ENCODE measurements at places on chromosomes 13 and 19.
A peak's percentile ranks its signal among the peaks of the same experiment; 100 is the strongest.

DNA sequence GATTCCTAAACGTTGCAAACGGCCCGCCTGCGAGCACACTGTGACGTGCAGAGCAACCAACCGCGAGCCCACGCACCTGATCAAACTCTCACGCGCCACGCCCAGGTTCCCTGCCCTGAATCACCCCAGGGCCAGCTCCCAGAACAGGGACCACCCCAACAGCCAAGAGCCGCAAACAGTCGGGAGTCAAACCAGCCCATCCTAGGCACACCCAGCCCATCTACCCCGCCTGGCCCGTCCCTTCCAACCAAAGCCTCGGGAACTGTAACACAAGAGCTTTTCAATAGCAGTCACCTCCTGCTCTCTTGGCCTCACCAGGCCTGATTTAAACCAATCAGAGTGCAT, 8.9 kb downstream of the PIP5K1C start:
- no peak for DNase-seq

GRCh38 chr13:30376426-30377311, 45.6 kb upstream of the UBE2L5 start:
- DNase-seq = no peak

DNA sequence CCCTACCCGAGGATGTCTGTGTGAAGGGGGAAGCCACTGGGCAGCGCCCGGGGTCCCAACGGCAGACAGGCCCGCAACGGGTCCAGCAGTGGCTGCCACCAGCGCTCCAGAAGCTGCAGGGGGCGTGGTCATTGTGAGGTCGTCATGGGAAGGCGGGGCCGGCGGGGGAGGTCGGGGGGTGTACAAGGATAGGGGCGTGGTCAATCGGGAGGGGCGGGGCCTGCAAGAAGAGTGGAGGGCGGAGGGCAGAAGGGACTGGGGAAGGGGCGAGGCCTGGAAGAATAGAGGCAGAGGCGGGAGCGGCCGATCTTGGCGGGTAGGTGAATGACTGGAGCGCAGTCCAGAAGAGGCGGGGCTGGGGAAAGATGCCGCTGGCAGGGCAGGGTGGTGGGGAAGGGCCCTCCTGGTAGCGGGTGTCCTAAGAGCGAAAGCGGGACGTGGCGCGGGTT, 4.4 kb downstream of the FUZ start:
- DNase-seq = peak; percentile 88

DNA sequence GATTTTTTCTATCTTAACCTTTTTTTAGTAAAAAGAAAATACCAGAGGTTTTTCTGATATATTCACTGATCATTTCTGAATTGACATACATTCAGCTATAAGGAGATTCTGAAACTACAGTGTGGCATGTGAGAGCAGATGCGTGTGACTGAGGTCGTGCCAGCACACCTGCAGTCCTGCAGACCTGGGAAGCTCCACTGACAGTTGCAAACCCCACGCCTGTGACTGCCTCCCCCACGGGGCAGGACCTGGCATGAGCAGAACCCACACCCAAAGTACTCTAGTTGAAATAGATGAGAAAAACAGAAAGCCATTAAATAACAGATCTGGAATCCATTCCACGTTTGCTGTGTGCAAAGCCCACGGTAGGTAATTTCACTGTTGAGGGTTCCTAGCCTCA, 80.7 kb downstream of the TEX29 start:
- DNase-seq = no peak

- peak; percentile 82 for DNase-seq
Measured at GRCh38 chr13:110442930-110443621, 118.4 kb downstream of the RAB20 start.

GRCh38 chr13:21355304-21355703, 103.8 kb downstream of the ZDHHC20 start:
- DNase-seq = no peak

DNA sequence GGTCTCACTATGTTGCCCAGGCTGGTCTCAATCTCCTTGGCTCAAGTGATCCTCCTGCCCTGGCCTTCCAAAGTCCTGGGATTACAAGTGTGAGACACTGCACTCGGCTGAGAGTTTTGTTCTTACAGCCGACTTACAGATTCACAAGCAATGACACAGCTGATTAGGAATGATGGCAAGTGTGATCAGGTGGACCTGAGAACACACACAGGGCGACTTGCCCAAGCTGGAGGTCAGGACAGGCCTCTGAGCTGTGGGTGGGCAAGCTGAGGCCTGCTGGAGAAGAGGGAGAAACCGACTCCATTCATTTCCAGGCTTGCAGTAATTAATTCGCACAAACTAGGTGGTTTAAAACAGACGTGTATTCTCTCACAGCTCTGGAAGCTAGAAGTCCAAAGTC, 8.1 kb upstream of the ATG4D start:
- DNase-seq = no peak

- no peak for DNase-seq
Measured at GRCh38 chr13:23319883-23320224, 113.6 kb downstream of the SACS start.

DNA sequence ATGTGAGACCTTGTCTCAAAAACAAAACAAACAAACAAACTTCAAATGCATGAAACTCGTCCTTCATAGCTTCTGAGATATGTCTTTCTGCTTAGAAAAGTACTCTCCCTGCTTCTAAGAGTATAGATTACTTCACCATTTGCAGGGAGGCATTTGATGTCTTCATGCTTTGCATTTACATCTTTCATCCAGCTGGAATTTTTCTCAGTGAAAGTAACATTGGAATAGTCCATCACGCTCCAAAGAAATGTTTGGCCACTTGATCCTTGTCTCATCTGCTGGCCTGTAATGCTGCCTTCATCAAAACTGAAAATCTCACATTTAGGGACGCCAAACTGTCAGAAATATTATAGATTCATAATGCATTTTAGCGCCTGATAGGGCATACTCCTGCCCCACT, 19.2 kb downstream of the PNMA8A start:
- no peak for DNase-seq

GRCh38 chr13:29909081-29909730, 58.8 kb upstream of the UBL3 start:
- no peak for DNase-seq

- DNase-seq = peak; percentile 60
Measured at GRCh38 chr19:4557971-4558941, 1.2 kb downstream of the SEMA6B start.

DNA sequence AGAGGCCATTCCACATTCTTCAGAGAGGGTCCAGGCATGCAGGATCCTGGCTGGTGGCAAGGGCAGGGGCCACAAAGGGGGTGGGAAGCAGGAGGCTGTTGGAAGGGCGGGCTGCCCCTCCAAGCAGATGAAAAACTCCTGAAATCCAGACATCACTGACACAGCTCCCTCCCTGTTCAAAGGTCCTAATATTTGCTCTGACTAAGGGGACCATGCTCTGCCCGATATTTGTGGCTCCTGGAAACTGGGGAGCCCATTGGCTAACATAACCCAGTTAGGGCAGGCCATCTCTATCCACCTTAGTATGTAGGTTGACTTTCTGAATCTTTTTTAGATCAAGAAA, 3.3 kb upstream of the CDX2 start:
- no peak for DNase-seq

DNA sequence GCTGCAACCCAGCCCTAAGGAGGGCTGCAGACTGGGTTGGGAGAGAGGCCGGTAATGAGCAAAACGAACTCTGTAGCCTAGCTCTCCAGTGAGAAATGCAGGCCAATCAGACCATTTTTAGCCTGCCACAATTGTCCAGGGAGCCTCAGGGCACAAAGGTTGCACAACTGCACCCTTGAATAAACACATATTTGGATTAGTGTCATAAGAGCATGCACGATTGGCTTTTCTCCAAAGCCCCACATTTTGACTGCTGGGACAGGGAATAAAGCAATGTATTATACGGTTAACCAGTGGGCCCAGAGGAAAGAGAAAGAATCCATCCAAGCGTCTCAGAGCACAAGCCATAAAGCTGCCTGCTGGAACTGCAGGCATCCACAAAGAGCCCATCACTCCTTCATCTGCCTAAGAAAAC, 729.4 kb upstream of the SGCG start:
- DNase-seq = no peak

GRCh38 chr13:92260363-92260762, 861.9 kb downstream of the GPC5 start:
- DNase-seq = no peak

- no peak for DNase-seq
Measured at GRCh38 chr13:44219577-44220548, 153.8 kb upstream of the SERP2 start.

GRCh38 chr19:47209319-47210179, 21.4 kb downstream of the BBC3 start:
- DNase-seq = no peak

- DNase-seq = no peak
Measured at GRCh38 chr19:34323433-34324204, 41.4 kb upstream of the GPI start.

DNA sequence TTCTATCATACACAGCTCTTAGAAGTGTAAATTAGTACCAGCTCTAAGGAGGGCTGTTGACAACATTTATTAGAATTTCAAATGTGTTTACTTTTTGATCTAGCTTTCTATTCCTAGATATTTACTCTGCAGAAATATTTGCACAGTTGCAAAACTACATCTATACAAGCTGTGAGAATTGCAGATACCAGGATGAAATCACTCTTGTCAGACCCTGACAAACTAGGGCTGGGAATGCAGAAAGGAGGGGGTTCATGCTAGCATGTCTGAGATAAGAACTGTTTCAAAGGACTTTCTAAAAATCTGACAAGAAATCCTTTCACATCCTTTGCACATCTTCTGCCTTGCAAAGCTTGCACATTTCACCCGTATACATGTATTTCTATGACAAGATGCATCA, 11.8 kb upstream of the PABPC3 start:
- no peak for DNase-seq

DNA sequence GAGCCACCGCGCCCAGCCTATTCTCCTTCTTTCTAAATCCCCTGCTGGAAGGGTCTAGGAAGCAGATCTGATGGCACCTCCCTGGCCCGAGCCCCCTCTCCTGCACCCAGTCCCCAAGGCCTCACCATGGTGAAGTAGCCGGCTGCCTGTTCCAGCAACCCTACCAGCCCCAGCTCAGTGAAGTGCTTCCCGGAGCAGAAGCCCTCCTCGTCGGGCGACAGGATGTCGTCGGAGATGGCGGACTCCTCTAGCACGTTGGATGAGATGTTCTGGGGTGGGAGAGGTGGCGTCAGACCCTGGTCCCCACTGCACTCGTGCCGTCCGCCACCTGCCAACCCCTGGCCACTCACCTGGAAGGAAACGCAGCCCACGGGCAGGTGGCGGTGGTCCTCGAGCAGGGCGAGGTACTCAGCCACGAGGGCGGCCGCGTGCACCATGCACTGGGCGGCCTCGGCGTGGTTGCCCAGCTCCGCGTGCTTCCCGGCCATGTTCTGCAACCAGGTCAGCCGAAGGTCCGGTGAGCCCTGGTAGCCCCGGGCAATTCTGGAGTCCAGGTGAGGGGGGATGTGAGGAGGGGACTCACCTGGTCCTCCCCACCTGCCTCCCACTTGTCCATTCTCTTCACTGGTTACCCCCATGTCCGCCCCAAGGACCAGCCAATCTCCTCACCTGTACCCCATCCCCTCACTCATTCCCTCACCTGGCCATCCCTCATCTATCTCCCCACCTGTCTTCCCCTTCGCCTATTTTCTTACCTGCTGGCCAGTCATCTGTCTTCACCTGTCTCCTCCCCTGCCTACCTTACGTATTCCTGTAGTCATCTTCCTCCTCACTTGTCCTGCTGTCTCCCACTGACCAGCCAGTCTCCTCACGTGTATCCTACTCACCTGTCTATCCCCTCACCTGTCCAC, 11.5 kb upstream of the KANK2 start:
- DNase-seq = no peak

DNA sequence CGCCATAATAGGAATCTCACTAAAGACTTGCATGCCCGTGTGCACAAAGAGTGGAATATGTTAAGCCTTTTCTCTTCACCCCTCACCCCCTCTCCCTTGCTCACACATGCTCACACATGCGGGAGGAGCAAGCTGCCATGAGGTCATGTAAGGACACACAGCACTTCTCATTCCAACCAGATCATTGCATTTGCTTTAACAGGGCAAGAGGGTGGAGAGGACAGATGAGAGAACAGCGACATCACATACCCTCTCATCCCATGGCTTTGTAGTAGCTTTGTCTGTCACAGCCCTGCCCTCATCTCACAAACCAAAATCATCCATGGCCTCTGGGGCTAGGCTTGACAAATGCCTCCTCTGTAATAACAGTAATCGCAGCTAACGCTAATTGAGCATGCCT, 145.6 kb upstream of the FRY start:
- DNase-seq = peak; percentile 32

DNA sequence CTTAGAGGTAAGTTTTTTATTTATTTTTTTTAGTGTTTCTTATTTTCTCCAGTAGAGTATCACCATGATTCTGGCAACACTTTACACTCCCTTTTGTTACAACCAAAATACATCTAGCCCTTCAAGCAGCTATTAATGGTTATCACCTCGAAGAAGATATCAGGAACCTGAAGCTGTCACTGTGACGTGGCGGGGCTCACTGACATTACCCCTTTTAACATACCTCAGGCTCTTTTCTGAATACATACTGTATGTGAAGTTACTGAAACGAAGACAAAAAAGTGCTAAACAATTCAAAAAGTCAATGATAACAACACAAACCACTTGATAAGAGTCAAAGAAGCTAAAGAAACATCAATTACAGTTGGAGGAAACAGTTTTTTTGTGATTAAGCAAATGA, 1218.7 kb downstream of the EFNB2 start:
- DNase-seq = no peak

- no peak for DNase-seq
Measured at GRCh38 chr19:15298847-15299567, 33.3 kb downstream of the BRD4 start.

GRCh38 chr19:17512574-17512939, 1.1 kb downstream of the PGLS start:
- peak; percentile 22 for DNase-seq

DNA sequence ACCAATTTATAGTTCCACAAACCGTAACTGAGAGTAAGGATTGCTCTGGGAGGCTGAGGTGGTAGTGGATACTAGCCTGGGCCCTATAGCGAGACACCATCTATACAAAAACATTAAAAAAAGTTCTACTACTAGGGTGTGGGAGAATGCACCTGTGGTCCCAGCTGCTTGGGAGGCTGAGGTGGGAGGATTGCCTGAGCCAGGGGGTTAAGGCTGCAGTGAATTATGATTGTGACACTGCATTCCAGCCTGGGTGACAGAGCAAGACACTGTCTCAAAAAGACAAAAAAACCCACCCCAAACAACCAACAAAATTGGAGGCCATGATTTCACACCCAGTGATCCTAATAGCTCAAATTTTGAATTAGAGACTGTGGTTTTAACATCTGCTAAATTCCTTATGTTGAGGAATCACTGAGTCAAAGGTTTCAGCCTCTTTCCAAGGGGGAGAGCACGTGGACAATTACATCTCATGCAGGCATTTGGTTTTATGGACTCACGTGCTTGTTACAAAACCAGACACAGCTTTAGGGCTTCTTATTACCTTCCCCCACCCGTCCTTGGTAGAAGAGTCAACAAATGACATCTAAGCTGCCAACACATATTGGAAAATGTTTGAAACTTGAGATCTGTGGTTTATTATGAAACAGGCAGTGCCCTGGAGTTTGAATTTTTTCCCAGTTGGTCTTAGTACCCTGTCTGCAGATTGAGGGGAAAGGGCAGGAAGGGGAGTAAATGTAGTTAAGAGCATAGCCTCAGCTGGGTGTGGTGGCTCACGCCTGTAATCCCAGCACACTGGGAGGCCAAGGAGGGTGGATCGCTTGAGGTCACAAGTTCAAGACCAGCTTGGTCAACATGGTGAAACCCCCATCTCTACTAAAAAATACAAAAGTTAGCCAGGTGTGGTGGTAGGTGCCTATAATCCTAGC, 18.5 kb downstream of the CYP2A6 start:
- DNase-seq = peak; percentile 59

Measured in suppressor macrophage treated with lipopolysaccharide for 1 hour (primary cell).